ENCODE measurements at places on chromosomes 2 and 18.

DNA sequence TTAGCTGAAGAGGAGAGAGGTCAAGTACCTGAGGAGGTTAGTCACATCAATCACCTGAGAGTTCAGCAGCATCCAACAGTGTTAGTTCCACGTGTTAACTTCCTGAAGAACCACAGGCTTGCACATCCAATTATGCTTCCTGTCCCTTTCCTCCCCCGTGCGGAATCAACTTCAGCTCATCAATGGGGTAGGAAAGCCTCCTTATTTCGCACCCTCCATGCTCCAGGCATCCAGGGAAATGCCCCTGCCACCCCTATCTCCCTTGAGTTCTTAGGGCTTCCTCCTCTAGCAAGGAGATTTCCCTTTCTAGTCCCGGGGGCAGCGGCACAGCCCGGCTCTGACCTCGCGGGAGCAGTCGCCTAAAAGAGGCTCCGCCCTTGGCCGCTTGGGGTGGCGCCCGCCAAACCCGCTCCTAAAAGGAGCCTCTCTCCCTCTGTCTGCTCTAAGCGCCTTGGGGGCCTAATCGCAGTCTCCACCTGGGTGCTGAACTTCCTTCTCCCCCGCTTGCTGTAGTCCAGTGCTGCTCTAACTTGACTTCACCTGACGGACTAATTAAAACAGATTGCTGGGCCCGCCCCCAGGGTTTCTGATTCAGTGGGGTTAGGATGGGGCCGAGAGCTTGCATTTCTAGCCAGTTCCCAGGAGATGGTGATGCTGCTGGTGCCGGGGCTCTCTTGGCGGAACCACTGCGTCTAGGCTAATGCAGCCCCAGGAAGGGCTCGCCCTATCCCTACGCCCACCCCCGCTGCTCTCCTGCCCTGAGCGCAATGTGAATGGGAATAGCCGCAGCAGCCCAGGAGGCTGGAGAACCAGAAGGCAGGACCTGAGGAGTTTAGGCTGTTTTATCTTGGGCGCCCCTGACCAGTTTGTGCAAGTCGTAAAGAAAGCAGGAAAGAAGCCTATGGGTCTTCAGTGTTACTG lies 3.4 kb upstream of the TET3 start:
- DNase-seq, result no peak

- DNase-seq, result no peak
Observed at GRCh38 chr2:239457586-239458445, 57.0 kb upstream of the HDAC4 start.

GRCh38 chr2:9484533-9484932 lies 10.2 kb downstream of the IAH1 start:
- no peak for DNase-seq

DNA sequence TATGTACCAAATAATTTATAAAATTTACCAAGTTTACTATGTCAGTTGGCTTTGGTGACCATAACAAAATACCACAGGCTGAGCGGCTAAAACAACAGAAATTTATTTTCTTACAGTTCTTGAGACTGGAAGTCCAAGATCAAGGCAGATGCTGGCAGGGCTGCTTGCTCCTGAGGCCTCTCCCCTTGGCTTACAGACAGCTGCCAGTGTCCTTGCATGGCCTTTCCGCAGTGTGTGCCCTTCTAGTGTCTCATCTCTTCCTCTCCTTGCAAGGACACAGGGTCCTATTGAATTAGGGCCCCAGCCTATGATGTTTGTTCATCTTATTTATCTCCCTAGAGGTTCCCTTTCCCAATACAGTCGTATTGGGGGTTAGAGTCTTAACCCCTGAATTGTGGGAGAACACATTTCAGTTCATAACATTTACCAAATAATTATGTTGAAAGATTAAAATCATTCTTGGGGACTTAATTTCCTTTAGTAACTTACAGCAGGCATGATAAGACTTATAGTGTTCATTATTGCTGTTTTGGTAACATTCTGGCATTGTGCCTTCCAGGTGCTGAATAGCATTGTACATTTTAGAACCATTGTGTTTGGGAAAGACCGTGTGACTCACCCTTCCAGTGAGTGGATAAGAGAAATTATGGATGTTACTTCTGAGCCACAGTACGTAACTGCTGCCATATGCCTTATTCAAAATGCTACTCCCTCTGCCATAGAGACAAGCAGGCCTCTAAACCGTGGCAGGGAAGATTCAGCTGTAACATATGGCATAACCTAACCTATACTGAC lies 317.5 kb downstream of the TMX3 start:
- DNase-seq, result no peak

DNA sequence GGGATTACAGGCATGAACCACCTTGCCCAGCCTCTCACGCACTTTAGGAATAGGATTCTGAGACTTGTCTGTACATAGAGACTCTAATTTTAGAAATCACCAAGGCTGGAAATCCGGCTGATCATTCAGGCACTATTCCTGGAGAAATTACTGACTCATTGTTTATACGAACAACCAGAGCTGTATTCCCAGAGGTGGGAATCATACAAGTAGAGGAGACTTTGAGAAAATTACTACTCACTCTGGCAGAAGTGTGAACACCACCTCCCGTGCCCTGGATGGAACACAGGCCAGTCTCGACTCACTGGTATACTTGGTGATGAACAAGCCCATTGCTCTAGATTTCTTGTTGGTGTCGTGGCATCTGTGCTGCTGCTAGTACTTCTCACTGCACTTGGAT lies 5.8 kb upstream of the ADNP2 start:
- no peak for DNase-seq

DNA sequence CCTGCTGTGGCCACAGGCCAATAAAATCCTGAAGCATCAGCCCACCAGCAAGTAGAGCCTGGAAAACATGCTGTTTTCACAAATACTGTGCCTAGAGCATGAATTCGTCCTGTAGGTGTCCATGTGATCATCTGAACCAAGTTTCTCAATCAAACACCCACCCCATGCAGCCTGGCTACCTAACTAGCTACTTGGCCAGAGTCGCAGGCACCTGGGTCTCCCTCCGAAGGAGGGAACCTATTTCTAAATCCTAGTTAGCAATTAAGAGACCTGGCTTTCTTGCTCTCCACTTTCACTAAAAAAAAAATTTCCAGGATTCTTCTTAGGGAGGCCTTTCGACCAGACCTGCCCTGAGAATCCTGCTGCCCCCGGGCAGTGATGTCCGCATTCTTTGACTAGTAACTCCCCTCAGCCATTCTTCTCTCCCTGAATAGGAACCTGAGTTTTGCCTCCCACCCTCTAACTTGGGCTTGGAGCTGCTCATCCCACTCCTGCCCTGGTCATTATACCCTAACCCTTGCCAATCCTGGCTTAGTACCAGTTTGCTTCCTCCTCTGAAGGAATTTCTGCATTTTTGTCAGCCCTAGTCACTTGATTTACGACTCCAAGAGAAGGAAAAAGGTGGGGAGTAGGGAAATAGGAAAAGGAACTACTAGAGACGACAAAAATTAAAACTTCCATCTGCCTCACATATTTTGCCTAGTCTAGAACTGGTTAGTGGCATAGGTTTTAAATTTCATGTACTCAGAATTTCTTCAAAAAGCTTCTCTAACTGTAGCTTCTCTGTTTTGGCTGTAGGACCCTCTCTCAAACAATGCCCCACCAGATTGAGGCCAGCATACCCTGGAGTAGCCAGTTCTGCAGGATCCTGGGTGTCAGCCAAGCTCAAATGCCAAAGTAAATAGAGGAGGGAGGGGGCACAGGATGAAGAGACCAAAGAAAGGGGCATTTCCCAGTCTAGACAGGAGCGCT lies 25.4 kb upstream of the TANK start:
- DNase-seq, result no peak

GRCh38 chr2:236113425-236113824 lies 54.8 kb downstream of the GBX2 start:
- no peak for DNase-seq

DNA sequence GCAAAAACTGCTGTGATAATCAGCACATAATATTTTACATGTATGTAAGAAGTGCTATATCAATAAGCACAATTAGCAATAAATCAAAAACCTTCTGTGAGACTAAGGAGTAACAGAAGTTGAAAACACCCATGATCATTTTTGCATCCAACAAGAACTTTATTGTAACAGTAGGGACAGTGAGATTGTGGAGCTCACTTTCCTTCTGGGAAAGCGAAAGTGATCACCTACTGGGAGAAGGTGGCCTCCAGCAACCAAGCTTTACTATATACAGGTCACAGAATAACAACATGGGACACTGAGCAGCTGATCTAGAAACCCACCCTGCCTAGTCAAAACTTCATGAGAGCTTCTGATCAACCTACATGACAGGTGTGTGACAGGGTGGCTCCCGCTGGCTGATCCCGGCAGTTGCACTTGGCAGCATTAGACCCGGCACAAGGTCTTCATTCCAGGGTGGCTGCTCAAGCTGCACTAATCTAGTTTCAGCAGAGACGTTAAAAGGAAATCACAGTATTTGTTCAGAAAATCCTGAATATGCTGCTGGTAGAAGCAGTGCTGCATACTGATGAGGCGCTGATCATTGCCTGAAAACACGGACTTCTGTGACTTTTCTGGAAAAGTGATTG lies 63.5 kb upstream of the ARL5A start:
- no peak for DNase-seq

DNA sequence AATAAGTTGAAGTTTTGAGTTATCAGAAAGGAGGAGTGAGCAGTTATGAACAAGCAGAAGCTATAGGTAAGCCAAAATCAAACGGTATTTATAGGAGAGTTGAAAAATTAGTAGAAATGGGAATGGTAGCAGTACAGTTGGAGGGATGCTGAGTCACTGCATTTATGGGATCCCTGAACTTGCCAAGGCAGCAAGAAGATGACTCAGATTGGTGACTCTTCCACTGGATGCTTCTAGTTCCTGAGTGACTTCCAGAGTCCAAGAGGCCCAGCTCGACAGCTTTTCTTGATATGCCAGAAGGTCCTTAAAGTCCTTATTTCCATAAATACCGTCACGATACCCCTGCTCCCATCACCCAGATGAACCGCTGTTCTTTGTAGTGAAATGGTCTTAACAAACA lies 31.1 kb upstream of the ACTR3 start:
- no peak for DNase-seq

GRCh38 chr2:43313642-43314017 lies 87.2 kb upstream of the ZFP36L2 start:
- DNase-seq, result no peak

GRCh38 chr2:133842446-133842845 lies 274.2 kb upstream of the NCKAP5 start:
- no peak for DNase-seq

- DNase-seq, result no peak
Observed at GRCh38 chr2:195509551-195509950, 147.5 kb upstream of the SLC39A10 start.

DNA sequence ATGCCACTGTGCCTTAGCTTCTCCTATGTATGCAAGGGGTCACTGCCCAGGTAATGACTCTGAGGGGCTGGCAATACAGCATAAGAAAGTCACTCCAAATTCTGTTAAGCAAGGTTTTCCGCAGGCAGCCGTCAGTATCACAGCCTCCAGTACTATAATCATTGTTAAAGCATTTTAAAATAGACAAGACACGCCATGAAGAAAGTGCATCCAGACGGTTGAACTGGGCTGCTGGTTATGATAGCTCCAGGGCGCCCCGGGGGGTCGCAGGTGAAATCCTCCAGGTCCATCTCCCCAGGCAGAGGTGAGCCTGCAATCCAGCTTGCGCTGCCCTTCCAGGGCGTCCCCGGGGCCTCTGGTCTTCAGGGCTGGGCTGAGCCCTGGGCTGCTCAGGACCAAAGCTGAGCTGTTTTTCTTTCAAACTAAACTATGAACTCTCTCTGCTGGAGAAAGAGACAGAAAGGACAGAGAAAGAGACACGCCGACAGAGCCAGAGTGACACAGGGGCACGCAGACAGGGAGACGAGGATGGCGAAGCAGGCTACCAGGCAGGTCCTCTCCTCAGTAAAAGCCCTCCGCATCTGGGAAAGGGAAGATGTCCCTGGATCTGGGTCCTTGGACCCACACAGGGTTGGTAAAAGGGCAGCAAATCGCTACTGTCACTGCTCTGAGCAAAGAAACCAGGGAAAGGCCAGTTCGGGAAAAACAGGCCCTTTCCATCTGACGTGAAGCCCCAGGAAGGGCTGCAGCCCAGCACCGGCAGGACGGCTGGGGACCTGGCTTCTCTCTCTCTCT lies 2.1 kb upstream of the TWIST2 start:
- DNase-seq, result no peak

DNA sequence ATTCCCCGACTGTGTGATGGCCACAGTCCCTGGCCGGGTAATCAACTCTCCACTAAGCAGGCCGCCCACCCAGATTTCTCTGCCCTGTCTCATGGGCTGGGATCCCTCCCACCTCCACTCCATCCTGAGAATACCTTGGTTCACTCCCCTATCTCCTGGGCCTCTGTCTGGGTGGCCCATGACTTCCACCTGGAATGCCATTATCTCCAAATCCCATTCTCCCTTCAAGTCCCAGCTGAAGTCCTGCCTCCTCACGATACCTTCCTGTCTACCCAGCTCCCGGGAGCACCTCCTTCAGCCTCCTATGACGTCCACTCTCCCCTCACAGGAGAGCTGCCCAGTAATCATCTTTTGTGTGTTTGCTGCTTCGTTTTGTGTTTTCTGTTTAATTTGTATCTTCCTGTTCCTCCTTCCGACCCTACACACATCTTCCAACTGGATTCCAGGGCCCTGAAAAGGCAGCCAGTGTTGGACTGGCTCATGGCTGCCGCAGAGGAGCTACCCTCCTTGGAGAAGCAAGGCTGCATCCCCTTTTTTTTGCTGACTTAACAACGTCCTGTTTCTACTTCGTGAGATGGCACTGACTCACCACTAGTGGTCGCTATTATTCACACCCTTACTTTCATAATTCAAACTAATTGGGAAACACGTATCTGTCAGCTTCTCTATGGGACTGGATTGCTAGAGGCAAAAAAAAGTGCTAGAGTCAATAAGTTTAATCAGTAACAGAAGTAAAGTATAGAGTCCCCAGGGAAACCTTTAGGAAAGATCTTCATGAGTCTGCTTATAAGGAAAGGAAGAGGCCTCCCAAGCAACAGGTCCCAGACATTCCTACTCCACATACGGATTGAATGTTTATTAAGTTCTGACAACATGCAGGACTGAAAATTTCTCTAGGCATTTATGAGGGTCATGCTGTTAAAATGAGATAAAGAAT lies 171.9 kb upstream of the GATA6 start:
- no peak for DNase-seq

GRCh38 chr2:237879058-237879430 lies 19.6 kb downstream of the RAMP1 start:
- no peak for DNase-seq

DNA sequence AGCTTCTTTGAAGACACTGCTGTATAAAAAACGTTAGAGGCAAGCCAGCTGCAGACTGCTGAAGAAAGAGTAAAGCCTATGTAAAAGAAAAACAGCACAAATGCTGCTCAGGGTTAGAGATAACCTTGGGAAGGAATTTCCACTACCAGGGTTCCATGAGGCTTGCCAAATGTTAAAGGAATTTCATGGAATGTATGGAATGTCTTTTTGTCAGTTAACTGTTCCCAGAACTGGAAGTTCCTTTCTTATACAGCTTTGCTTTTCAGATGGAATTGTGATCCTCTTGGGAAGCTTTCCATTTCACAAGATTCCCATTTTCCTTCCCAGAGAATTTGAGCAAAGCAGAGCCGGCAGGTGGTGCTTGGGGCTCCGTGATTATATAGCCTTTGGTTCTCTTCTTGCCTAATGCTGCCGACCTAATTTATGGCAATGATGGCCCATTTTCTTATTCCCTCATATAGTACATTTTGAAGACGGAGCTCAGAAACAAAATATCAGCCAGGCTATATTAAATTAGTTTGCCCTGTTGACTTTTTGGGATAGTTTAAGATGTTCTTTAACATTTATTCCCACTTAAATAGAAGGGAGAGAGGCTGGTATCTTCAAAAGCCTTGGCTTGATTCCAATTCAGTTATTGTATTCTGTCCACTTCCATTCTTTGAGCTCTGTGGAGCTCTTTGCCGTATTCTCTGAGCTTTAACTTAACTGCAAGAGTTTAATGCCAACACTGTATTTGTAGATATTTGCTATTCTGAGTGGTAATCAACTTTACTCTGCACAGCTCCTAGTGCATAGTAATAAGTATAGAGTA lies 162.3 kb downstream of the PHLPP1 start:
- DNase-seq, result no peak

All from activated CD8-positive, alpha-beta memory T cell treated with anti-CD3 and anti-CD28 coated beads for 1 hour (primary cell).